ENCODE measurements at places on chromosomes 11 and 22.

DNA sequence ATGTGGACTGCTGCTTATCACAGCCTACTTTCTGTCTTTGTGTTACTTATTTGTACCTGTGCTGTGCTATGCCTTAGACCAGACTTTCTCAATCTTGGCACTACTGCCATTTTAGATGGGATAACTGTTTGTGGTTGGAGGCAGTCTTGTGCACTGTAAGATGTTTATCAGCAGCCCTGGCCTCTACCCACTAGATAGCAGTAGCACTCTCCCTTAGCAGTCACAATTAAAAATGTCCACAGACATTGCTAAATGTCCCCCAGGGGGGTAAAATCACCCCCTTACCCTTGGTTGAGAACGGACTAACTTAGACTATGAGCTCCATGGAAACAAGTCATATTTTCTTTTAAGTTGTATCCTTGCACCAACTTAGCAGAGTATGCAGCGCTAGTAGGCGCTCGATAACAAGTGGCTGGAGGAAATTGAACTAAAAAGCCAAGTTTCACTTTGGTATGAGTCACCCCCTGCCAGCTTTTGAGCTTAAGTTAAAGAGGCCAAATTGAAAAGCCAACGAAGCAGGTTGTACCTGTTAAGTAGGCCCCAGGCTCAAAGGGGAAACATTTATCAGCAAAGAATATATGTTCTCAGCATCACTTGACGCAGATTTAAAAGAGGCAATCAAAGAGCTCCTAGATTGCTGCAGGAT, 304.8 kb upstream of the SORL1-AS1 start:
- DNase-seq = peak; percentile 41

DNA sequence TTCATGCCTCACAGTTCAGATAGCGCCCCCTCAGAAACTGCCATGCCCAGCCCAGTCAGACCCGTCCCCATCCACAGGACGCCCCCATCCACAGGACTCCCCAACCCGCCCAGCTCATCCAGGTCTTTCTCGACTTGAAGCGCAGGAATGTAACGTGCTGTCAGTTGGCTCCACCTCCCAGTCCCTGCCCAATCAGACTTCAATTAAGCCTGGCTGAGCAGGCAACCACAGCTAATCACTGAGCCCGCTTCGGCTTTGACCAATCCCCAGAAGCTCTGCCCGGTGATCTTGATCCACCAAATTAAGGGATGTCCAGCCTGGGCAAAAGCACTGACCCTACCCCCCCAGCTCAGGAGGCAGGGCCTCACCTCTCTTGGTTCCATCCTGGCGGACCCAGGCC, 10.5 kb upstream of the MFNG start:
- peak; percentile 74 for DNase-seq

DNA sequence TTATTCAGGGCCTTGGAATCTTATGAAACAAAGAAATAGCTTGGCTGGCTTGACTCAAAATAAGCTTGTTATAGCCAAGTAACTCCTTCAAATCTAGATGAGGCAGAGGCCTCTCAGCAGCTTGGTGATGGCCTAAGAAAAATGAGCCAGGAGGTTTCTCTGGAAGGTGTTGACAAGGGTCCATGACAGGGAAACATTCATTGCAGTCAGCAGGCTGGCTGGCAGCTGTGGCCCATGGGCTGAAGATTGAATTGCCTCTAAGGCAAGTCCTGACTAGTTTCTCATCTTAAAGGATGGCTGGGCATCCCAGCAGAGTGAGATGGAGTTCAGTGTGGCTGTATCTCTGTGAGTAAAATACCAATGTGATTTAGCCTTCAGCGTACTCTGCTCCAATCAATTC, 441.0 kb downstream of the NELL1 start:
- DNase-seq = no peak

GRCh38 chr22:39251762-39252460, 7.1 kb upstream of the PDGFB start:
- DNase-seq = no peak

GRCh38 chr11:120932305-120932915, 91.5 kb upstream of the TBCEL start:
- no peak for DNase-seq

DNA sequence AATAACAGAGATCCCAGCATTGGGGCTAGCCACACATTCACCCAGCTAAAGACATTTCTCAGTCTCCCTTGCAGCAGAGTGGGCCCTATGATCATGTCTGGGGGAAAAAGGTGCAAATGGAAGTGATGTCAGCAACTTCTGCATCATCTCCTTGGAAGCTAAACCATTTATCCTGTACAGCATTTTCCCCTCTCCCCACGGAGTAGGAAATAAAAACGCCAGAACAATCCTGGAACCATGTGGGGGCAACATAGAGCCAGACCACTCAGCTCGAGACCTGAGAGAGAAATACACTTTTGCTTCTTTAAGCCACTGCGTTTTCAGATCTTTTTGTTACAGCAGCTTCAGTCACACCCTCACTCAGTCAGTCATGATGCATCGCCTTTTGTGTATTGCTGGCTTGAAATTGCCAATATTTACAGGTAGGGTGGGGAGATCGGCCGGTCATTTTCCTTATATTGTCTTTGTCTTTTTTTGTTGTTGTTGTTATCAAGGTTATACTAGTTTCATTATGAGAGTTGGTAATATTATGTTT, 9.1 kb upstream of the RAC2 start:
- no peak for DNase-seq

GRCh38 chr11:104061853-104062521, 25.5 kb downstream of the DDI1 start:
- DNase-seq = peak; percentile 33

- DNase-seq = no peak
Measured at GRCh38 chr11:59574932-59575502, 40.6 kb downstream of the OSBP start.

- no peak for DNase-seq
Measured at GRCh38 chr11:75351791-75352587, 528 bp upstream of the ARRB1 start.

DNA sequence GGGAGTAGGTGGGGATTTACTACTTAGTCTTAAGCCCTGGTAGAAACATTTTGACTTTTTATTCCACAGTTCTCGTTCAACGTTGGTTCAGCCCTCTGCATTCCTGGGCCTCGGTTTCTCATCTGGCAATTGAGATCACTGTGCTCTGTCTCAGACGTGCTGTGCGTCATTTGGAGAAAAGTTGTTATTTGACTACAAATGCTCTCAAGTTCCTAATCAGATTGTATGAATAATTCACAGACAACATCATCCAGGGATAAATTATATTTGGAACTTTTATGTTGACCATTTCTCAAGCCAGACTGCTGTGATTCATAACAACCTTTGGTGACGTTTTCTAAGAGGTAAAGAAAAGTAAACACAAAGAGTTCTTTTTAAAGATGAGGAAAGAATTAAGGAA, 69.2 kb downstream of the BLID start:
- peak; percentile 60 for DNase-seq

DNA sequence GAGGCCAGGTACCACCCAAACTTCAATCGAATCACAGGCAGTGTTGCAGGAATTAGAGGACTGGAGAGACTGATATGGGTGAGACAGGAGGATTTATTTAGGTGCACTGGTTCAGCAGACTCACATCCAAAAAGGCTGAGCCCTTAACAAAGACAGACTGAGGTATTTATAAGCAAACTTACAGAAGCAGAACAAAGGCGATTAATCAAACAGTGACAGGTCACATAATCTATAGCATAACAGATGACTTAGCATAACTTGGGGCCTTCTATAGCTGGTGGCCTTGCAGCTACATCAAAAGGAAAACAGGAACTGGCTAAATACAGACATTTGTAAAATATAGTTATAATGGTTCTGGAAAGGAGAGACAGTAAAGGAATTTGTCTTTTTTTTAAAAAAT, 2.1 kb downstream of the APOBEC3B start:
- DNase-seq = no peak

GRCh38 chr11:134118006-134118405, 49.1 kb downstream of the JAM3 start:
- no peak for DNase-seq

GRCh38 chr11:119742263-119742861, 13.4 kb upstream of the NECTIN1 start:
- peak; percentile 32 for DNase-seq

DNA sequence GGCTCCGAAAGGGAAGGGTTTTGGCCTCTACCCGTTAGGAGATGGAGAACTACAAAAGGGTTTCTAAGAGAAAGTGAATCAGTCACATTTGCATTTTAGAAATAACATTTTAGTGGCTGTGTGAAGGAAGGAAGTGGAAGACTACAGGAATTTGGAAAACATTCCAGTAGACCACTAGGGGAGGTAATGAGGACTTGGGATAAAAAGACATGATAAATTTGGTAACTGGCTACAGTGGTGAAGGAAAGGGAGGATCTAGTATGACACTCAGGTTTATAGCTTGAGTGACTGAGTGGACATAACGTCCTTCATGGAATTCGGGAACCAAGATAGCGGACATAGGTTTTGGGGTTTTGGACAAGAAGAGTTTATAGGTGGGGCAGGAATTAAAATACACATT, 7.0 kb upstream of the RRM1 start:
- DNase-seq = peak; percentile 37
